ENCODE measurements at places on chromosomes 11 and 22. TPM values are rescaled to one million over a fixed set of nuclear protein-coding genes. Genes with fewer than 3 reads are reported as not detected.

HIC2 gene
- total RNA-seq, result 7.7 TPM

CECR2 gene
- 0.09 TPM for total RNA-seq

VEGFB gene
- total RNA-seq, result 88.8 TPM

GRCh38 chr11:8833568-8834315, 77.2 kb upstream of the AKIP1 start:
- H3K36me3 ChIP-seq, result no peaks in the 10 kb centered on the region
- H3K4me3 ChIP-seq, result no peak overlapping the region
- H3K27ac ChIP-seq, result no peak overlapping the region
- no peaks in the 10 kb centered on the region for H3K27me3 ChIP-seq
- DNase-seq, result no peak

GRCh38 chr11:126268708-126269579, at the start of the genes FOXRED1 and SRPRA:
FOXRED1 (plus strand) TSS chr11:126269154; CDS start chr11:126269207, 53 bp downstream.
SRPRA (minus strand) TSS chr11:126268895; CDS start chr11:126268804, 91 bp downstream.
- H3K27ac ChIP-seq, result peak within 1 kb of the TSS; percentile 94
- peak; percentile 98 for DNase-seq
- peaks cover 15% of the 10 kb centered on the region for H3K4me1 ChIP-seq
- no peaks in the 10 kb centered on the region for H3K27me3 ChIP-seq

GRCh38 chr11:87266751-87267150, 229.0 kb downstream of the TMEM135 start:
- no peak for DNase-seq
- no peak overlapping the region for H3K27ac ChIP-seq
- no peaks in the 10 kb centered on the region for H3K27me3 ChIP-seq

GRCh38 chr11:131800452-131800851, 430.0 kb downstream of the NTM start:
- H3K36me3 ChIP-seq, result no peaks in the 10 kb centered on the region
- H3K27ac ChIP-seq, result no peak overlapping the region
- H3K4me1 ChIP-seq, result no peaks in the 10 kb centered on the region
- H3K27me3 ChIP-seq, result no peaks in the 10 kb centered on the region

DNA sequence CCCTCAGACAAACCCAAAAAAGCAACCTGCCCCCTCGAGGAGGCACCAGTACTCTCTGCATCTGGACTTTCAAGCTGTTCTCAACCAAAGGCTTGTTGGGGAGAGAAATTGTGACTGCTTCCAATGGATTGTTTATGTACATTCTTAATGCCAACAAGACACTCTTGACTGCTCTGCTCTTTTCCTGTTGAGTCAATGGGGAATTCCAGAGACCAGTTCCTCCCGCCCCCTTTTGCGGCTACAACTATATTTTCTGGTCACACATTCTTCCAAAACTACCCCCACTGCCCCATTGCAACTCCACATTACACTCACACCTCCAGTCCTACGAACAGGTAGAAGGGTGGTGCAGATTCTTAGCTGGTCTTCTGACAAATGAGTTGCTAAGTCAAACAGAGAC, 187.0 kb downstream of the DSCAML1 start:
- DNase-seq, result peak; percentile 11
- peaks cover 15% of the 10 kb centered on the region for H3K4me1 ChIP-seq
- H3K27ac ChIP-seq, result no peak overlapping the region
- H3K27me3 ChIP-seq, result peaks cover 70% of the 10 kb centered on the region
- no peak overlapping the region for H3K4me3 ChIP-seq

FOLR3 gene
- total RNA-seq, result not detected

DNA sequence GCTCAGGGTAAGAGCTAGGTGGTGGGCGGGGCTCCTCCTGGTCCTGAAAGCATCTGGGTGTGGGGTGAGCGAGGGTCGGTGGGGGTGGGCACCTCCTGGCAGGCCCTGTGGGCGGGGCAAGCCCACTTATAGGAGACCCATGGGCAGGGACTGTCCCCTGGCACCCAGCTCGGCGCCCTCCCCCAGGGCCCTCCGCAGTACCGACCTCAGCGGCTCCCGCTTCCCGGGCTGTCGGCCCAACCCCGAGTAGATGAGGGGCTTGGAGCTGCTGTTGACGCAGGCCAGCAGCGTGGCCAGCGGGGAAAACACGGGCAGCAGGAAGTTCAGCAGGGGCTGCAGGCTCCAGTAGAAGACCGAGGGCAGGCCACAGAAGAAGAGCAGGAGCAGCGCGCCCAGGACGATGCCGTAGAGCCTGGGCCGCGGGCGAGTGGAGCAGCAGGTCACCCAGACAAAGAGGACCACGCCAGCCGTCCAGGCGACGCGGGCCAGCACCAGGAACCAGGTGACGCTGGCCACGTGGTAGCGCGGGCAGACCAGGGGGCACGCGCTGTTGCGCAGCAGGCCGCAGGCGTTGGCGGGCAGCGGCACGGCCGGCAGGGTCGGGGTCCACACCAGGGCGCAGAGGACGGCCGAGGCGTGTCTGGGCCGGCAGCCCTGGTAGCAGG, 663 bp downstream of the MRGPRG start:
- H3K36me3 ChIP-seq, result peaks cover 7% of the 10 kb centered on the region
- peaks cover 100% of the 10 kb centered on the region for H3K27me3 ChIP-seq
- H3K27ac ChIP-seq, result no peak overlapping the region
- no peak overlapping the region for H3K4me3 ChIP-seq
- peaks cover 8% of the 10 kb centered on the region for H3K4me1 ChIP-seq

SYT9 gene
- not detected for total RNA-seq

GRCh38 chr22:27782088-27782487, 19.5 kb downstream of the MN1 start:
- no peaks in the 10 kb centered on the region for H3K4me1 ChIP-seq
- H3K4me3 ChIP-seq, result no peak overlapping the region
- H3K27ac ChIP-seq, result no peak overlapping the region
- no peaks in the 10 kb centered on the region for H3K27me3 ChIP-seq

GTSE1 gene
- total RNA-seq, result 48.0 TPM

DNA sequence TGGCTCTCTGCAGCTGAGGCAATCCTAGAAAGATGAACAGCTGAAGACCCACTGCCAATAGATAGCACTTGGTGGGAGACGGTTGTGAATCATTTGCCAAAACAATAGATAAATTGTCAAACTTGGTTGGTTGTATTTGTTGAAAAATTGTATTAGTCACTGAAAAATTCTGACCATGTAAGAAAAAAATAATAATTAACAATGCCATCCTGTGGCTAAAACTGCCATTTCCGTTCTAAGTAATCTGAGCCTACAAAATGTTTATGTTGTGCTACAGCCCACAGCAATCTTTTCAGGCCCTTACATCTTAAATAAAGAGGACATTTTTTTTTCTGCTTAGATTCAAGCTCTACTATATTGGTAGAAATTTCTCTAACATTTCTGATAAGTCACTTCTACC, 103.2 kb upstream of the ANO3 start:
- no peaks in the 10 kb centered on the region for H3K27me3 ChIP-seq
- peaks cover 13% of the 10 kb centered on the region for H3K4me1 ChIP-seq
- H3K27ac ChIP-seq, result peak overlapping the region; percentile 42
- DNase-seq, result no peak

DNA sequence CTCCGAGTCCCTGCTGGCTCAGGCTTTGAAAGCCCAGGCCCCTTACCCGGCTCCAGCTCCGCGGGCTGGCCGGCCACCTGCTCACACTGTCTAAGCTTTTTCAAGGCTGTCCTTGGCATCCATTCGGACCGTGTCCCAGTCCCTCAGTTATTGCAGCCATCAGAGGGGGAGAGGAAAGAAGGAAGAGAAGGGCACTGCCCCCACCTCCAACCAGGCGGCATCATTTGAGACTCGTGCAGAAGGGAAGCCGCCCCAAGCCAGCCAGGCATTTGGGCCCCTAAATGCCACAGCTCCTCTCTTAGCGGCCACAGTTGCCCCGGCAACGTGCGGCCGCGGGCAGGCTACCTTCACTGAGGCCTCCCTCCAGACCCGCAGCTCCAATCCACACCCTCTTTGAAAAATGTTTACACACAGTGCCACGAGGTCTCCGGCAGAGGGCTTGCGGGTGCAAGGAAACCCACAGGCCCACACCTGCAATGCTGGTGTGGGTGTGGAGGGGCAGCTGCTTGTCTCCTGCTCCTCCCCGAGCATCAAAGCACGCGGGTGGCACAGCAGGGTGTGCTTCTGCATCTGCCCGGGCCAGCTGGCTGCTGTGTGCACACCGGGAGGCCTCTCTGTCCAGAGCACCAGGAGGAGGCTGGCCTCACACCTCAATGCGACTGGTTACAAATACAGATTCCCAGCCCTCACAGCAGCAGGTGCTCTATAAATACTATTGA, 124.4 kb downstream of the CTTN start:
- H3K4me1 ChIP-seq, result peaks cover 27% of the 10 kb centered on the region
- no peak for DNase-seq
- no peak overlapping the region for H3K4me3 ChIP-seq

- no peak overlapping the region for H3K27ac ChIP-seq
- no peaks in the 10 kb centered on the region for H3K36me3 ChIP-seq
- H3K4me1 ChIP-seq, result no peaks in the 10 kb centered on the region
- H3K27me3 ChIP-seq, result no peaks in the 10 kb centered on the region
- H3K4me3 ChIP-seq, result no peak overlapping the region
- DNase-seq, result no peak
Measured at GRCh38 chr11:23711981-23712380, 784.9 kb upstream of the LUZP2 start.

- no peak overlapping the region for H3K27ac ChIP-seq
- no peak for DNase-seq
- H3K36me3 ChIP-seq, result no peaks in the 10 kb centered on the region
- H3K27me3 ChIP-seq, result no peaks in the 10 kb centered on the region
Measured at GRCh38 chr11:131874070-131874469, 503.7 kb downstream of the NTM start.

DNA sequence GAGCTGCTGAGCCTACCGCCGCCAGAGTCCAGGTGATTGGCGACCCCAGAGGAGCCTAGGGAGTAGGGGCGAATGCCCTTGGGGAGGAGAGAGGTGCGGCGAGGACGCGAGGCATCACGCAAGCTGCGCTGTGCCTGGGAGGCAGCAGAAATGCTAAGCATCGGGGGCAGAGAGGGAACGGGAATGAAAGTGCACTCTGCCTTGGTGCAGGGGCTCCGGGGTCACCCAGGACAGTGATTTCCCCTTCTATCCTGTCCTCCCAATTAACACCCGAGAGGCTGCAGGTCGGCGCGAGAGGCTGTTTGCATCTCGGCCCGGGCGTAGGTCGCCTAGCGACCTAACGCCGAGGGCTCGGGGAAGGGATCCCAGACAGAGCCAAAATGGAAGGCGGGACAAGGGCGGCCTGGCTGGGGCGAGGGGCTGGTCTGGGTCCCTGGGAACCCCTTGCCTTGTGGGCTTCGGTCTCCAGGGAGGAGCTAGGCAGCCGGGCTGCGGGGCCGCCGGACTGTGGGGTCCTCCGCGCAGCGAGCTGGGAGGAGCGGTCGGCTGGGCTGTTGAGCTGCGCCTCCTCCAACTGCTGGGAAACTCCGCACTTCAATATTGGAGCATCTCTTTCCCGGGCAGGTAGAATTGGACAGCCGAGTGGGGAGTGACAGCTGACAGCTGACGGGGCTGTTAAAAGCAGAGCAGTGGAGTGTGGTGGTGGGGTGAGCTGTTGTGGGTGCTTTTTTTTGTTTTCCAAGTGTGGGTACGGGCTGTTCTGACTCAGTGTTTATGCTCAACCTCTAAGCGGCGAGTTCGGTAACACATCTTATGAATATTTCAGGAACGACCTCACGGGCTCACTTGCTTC, 657 bp downstream of the ELMOD1 start:
- H3K27me3 ChIP-seq, result peaks cover 69% of the 10 kb centered on the region
- H3K27ac ChIP-seq, result no peak overlapping the region
- peaks cover 8% of the 10 kb centered on the region for H3K4me1 ChIP-seq
- DNase-seq, result peak; percentile 3
- peak overlapping the region; percentile 82 for H3K4me3 ChIP-seq
- peaks cover 14% of the 10 kb centered on the region for H3K36me3 ChIP-seq

GRCh38 chr11:40602866-40603552, 856.4 kb downstream of the LRRC4C start:
- H3K27me3 ChIP-seq, result no peaks in the 10 kb centered on the region
- H3K36me3 ChIP-seq, result no peaks in the 10 kb centered on the region
- H3K4me3 ChIP-seq, result no peak overlapping the region
- no peak for DNase-seq
- no peak overlapping the region for H3K27ac ChIP-seq

TESMIN gene
- 9.7 TPM for total RNA-seq

DNA sequence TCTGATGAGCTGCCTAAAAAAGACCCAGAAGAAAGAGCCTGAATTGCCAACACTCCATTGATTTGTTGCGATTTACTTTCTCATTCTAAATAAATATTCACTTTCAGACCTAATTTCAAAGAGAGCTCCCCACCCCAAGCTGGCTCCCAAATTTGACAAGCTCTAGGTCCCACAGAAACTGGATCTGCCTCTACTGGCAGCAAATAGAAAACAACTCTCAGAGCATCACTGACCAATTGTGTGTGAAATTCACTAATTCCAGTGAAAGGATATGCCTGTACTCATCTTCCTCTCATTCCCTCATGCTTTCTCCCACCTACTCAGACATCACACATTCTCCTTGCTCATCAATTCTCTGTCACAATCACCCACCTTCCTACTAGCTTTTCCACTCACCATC, 249.1 kb downstream of the DCDC1 start:
- H3K4me3 ChIP-seq, result no peak overlapping the region
- DNase-seq, result no peak
- H3K27me3 ChIP-seq, result peaks cover 10% of the 10 kb centered on the region
- H3K36me3 ChIP-seq, result no peaks in the 10 kb centered on the region
- no peak overlapping the region for H3K27ac ChIP-seq

GRCh38 chr11:31974366-31975136, 116.3 kb upstream of the RCN1 start:
- H3K27me3 ChIP-seq, result peaks cover 57% of the 10 kb centered on the region
- no peak for DNase-seq

- no peak overlapping the region for H3K27ac ChIP-seq
- H3K27me3 ChIP-seq, result no peaks in the 10 kb centered on the region
- peaks cover 63% of the 10 kb centered on the region for H3K36me3 ChIP-seq
- H3K4me1 ChIP-seq, result peaks cover 31% of the 10 kb centered on the region
- H3K4me3 ChIP-seq, result no peak overlapping the region
Measured at GRCh38 chr22:29811377-29811776, 26.7 kb downstream of the ASCC2 start.

ZBTB3 gene
- total RNA-seq, result 9.7 TPM

DNA sequence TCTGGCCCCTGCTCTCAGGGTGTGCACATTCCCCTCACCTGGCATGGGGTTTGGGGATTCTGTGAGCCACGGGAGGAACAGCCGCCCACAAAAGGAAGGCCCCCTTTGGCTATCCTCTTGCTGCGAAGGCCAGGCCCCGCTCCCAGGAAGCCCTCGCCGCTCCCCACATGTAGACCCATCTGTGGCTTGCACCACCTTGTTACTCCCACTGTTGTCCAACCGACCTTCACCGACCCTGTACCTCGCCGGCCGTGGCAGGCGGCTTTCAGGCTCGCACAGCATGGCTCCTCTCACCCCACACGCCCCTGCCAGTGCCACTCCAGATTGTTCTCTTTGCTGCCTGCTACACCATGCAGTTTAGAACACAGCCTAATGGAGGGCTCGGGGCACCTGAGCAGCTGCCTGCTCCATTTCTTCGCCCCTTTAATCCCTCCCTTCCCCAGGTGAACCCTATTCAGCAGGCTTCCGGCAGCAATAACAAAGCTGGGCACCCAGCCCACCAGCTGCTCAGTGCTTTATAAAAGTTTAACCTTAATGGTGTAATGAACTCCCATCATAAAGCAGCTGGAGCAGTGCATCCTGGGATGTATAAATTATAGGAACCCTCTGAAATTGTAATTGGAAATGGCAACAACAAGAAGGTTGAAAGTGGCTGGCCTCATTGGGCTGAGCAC, 10.7 kb downstream of the DAGLA start:
- H3K27ac ChIP-seq, result no peak overlapping the region
- H3K4me3 ChIP-seq, result no peak overlapping the region
- H3K27me3 ChIP-seq, result no peaks in the 10 kb centered on the region

GRCh38 chr11:119478711-119479285, 55.8 kb upstream of the THY1 start:
- no peak for DNase-seq
- H3K4me1 ChIP-seq, result peaks cover 14% of the 10 kb centered on the region
- no peak overlapping the region for H3K4me3 ChIP-seq
- H3K36me3 ChIP-seq, result no peaks in the 10 kb centered on the region

- H3K4me3 ChIP-seq, result no peak overlapping the region
- peaks cover 84% of the 10 kb centered on the region for H3K27me3 ChIP-seq
- H3K27ac ChIP-seq, result no peak overlapping the region
- H3K4me1 ChIP-seq, result no peaks in the 10 kb centered on the region
Measured at GRCh38 chr11:114087025-114087424, 27.5 kb downstream of the ZBTB16 start.

TRIM3 gene
- total RNA-seq, result 9.5 TPM
